ENCODE measurements at places on chromosomes 3 and 15.
A peak's percentile ranks its signal among the peaks of the same experiment; 100 is the strongest.

- peak; percentile 54 for DNase-seq
Measured at GRCh38 chr3:13346481-13347389, 73.4 kb downstream of the NUP210 start.

DNA sequence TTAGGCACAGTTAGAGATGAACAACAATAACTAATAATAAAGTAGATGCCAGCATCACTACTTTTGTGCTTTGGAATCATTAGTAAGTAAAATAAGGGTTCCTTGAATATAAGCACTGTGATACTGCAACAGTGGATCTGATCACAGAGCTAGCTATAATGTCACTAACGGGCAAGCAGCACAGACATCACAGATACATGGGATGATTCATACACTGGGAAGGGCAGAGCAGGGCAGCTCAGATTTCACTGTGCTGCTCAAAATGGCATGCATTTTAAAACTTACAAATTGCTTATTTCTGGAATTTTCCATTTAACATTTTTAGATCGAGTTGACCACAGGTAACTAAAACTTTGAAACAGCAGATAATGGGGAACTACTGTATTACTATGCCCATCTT, 476.6 kb downstream of the FHIT start:
- DNase-seq = no peak

DNA sequence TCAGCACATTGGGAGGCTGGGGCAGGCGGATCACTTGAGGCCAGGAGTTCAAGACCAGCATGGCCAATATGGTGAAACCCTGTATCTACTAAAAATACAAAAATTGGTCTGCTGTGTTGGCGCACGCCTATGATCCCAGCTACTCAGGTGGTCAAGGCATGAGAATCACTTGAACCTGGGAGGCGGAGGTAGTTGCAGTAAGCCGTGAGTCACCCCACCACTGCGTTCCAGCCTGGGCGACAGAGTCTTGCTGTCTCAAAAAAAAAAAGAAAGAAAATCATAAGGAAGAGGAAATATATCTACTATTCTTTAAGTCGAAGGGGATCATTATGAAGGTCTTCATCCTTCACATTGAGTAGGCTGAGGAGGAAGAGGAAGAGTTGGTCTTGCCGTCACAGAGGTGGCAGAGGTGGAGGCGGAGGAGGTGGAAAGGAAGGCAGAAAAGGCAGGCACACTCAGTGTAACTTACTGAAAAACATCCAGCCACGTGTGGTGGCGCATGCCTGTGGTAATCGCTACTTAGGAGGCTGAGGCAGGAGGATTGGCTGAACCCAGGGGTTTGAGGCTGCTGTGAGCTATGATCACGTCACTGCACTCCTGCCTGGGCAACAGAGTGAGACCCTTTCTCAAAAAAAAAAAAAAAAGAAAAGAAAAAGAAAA, 14.2 kb downstream of the CSK start:
- no peak for DNase-seq

- no peak for DNase-seq
Measured at GRCh38 chr3:183178512-183178832, 15.9 kb upstream of the LAMP3 start.

GRCh38 chr3:141412087-141412935, 44.0 kb downstream of the ZBTB38 start:
- DNase-seq = no peak

All from activated CD4-positive, alpha-beta T cell treated with anti-CD3 and anti-CD28 coated beads, Interleukin-2, amount 50 U/mL, for 24 hours (primary cell).